EL (cell line): ENCODE measurements at places on chromosomes 7 and 10.

- no peak for DNase-seq
Measured at GRCh38 chr10:120732643-120733313, 118.4 kb upstream of the WDR11 start.

GRCh38 chr7:17134786-17135185 lies 163.7 kb upstream of the AHR start:
- DNase-seq = no peak

- no peak for DNase-seq
Measured at GRCh38 chr7:123122916-123123315, 76.9 kb downstream of the SLC13A1 start.

DNA sequence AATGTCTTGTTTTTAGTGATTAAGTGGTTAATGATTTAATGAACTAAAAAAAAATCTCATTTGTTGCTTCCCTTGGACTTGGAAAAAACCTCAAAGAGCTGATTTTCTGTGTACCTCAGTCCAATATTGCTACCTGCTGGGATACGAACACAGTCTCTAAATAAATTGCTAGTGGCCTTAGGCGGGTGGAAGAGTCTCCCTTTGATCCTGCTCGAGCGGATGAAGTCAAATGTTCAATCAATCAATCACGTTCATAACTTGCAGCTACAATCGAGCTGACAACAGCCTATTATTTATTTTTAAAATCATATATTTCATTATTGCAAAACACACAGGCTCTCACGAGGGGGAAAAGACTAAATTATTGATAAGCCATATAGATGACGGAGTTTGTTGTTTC lies 57.3 kb upstream of the HABP2 start:
- no peak for DNase-seq

GRCh38 chr7:150429699-150430098 lies 20.7 kb upstream of the GIMAP8 start:
- no peak for DNase-seq
